GM18507 (cell line): ENCODE measurements at places on chromosomes 2 and 18.

- DNase-seq = no peak
Measured at GRCh38 chr18:66136039-66136438, 385.2 kb downstream of the CDH7 start.

DNA sequence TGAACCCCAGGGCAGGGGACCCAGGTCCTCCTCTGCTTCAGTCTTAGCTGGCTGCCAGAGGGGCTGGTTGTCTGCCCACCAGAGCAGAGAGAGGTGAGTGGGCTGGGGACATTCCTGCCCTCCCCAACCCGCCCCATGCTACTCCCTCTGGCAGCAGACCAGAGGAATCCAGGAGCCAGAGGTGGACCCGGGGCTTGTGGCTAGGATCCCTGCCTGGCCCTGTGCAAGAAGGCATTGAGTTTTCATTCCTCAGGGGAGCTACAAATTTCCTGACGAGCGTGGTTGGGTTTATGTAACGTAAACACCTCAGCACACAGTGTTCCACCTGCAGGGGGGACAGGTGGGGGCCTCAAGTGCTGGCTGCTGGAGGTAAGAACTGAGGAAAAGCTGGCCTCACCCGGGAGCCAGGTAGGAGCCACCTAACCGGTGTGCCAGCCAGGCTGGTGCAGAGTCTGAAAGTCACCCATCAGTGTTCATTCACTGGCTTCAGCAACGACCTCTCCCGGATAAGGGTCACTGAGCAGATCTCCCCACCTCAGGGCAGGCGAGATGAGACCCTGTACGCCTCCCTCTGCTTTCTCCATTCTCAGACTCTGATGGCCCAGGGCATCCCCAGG, 246.8 kb downstream of the DYSF start:
- DNase-seq = no peak

DNA sequence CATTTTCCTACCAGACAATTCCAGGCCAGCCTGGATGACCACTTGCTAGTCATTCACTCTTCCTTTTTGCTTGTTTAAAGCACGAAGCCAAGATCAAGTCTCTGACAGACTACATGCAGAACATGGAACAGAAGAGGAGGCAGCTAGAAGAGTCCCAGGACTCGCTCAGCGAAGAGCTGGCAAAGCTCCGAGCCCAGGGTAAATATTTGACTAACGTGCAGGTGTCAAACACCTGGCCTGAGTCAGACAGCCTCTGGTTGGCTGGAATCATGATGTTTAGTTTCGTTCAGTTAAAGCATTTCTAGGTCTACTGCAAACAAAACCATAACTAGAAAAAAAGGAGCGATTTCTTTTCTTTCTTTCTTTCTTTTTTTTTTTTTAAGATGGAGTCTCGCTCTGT, 44.2 kb upstream of the LYPD6B start:
- DNase-seq = no peak

GRCh38 chr2:135985826-135986393, 484 bp upstream of the DARS1 start:
- DNase-seq = peak; percentile 30

- DNase-seq = no peak
Measured at GRCh38 chr2:53202063-53202462, 565.5 kb upstream of the CHAC2 start.

GRCh38 chr2:30400151-30400954, 46.7 kb upstream of the LCLAT1 start:
- DNase-seq = no peak

- no peak for DNase-seq
Measured at GRCh38 chr18:10514082-10514481, 11.7 kb upstream of the NAPG start.

DNA sequence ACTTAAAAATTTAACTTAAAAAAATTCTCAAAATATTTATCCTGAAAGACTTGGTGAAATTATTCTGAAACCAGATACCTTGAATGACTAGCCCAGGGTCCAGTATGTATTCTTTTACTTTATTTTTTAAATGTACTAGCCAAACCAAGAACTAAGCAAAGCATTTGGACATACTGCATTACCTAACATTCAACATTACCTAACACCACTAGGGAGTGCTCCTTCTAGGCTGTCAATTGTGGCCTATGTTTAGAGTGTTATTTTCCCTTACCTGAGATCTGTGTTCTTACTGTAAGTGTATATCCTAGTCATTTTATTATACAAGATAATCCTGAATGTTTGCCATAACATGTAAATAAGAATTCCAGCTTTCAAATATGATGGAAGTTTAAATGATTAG, 496.6 kb downstream of the PTPRM start:
- no peak for DNase-seq

DNA sequence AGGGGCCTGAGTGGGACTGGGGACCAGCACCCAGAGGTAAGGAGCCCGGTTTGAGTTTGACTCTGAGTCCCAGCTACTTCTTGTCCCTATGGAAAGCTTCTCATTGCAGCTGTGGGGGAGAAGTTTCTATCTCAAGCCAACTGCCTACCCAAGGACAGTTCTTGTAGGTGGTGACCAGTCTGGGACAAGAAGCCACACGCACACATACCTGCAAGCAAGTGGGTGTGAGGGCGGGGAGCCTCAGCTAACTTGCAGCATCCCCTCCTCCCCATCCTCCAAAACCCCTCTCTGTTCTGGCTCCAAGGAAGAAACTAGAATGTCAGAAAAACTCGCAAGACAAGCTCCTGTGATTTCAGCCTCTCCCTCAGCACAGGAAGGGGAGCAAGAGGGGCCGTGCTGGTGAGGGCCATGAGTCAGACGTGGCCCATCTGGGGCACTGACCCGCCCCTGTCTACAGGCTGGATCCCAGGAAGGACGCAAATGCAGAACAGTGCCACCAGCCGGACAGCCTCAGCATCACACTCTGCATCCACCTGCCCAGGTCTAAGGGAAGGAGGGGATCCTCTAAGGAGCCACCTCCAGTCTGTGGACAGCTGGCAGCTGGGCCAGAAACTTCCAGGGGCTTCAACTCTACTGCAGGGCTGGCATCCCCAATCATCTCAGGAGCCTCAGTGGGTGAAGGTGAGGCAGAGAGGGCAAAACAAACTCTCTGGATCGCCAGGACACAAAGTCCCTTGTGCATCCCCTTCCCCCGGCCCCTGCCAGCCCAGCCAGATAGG, 103.4 kb downstream of the TNS1 start:
- DNase-seq = peak; percentile 38

- no peak for DNase-seq
Measured at GRCh38 chr2:102358496-102358895, 2.9 kb downstream of the IL18R1 start.

- no peak for DNase-seq
Measured at GRCh38 chr2:17539611-17540092, 844 bp upstream of the VSNL1 start.

DNA sequence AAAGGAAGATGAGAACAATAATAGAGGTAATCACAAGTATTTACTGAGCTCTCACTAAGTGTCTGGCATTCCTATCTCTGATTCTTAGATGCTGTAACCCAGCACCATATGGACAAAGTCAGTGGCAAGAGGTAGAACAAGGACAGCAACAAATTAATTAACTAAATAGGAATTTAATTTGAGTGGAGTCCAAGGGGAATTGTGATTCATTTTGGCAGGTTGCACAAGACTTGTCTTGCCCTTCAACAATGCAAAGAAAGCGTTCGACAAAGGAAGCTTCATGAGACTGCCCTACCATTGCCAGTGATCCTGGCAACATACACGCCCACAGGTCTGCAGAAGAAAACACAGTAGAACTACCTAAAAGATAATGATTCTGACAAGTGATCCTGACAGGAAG, 221.6 kb downstream of the RBM43 start:
- DNase-seq = no peak

DNA sequence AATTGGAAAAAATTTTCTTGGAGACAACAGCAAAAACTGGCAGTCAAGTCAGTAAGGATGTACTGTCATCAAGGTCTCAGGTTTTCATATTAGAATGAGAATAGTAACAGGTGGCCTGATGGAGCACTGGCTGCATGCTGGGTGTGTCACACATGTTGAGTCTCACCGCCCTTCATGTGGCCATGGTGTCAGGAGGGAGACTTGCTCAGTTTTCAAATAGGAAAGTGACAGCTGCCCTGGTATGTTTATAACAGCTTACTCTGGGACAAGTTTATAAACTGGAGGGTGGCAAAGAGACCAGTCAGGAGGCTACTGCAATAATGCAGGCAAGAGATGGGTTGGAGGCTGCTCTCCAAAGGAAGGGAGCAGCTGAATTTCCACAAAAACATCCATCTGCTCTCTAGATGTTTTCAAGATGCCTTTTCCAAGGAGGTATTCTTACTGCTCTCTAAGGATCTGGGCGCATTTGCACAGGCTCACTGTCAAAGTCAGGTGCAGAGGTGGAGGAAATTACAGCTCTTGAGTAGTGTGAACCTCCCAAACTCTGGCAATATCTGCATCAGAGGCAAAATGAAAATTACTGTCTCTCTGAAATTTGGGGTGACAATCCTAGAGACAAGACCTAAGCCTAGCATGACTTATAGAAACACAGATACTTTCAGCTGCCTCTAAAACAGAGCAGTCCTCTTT, 321.9 kb upstream of the RAB12 start:
- no peak for DNase-seq

- DNase-seq = no peak
Measured at GRCh38 chr18:68693091-68693815, 21.7 kb downstream of the TMX3 start.
